ENCODE measurements at places on chromosomes 7 and 10. TPM values are rescaled to one million over a fixed set of nuclear protein-coding genes. Genes with fewer than 3 reads are reported as not detected.

HMX3 gene
- polyA plus RNA-seq, result not detected

GRCh38 chr7:37282093-37282444 lies 166.6 kb downstream of the ELMO1 start:
- DNase-seq, result no peak

GRCh38 chr7:110698576-110698975 lies 392.4 kb upstream of the LRRN3 start:
- DNase-seq, result no peak

COL13A1 gene
- polyA plus RNA-seq, result 14.5 TPM

PRKCQ gene
- polyA plus RNA-seq, result 0.37 TPM

DNA sequence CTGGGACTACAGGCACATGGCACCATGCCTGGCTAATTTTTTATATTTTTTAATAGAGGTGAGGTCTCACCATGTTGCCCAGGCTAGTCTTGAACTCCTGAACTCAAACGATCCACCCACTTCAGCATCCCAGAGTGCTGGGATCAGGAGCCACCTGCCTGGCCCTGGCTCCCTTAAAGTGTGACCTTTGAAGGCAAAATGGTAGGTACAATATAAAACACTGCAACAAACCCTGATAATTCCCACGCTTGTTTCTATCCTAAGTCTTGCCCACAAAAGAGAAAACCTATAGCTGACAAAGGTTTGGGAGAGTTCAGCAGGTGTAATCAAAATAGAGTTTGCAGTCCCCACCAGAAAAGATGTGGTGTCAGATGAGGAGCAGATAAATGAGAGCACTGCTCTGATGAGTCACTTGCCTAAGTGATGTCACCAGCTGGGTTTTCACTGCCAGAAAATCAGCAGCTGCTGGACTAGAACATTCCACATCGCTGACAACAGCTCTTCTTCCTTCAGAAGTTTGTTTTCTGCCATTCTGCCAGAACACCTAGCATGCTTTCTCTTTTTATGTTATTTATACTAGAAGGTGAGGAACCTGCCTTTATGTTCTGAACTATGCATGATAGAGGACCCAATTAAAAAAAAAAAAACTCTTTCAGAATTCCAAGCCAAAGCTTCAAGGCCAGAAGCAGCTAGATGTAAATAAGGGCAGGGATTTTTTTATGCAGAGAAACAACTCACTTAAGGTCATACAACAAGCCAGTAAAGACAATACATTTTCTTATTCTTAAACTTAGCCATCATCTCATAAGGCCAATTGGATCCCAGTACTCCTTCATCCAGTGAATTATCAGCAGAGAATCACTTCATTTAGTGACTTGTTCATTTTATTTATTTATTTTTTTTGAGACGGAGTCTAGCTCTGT lies 18.0 kb downstream of the PURB start:
- peak; percentile 60 for DNase-seq

ZSWIM8 gene
- polyA plus RNA-seq, result 372 TPM

DNA sequence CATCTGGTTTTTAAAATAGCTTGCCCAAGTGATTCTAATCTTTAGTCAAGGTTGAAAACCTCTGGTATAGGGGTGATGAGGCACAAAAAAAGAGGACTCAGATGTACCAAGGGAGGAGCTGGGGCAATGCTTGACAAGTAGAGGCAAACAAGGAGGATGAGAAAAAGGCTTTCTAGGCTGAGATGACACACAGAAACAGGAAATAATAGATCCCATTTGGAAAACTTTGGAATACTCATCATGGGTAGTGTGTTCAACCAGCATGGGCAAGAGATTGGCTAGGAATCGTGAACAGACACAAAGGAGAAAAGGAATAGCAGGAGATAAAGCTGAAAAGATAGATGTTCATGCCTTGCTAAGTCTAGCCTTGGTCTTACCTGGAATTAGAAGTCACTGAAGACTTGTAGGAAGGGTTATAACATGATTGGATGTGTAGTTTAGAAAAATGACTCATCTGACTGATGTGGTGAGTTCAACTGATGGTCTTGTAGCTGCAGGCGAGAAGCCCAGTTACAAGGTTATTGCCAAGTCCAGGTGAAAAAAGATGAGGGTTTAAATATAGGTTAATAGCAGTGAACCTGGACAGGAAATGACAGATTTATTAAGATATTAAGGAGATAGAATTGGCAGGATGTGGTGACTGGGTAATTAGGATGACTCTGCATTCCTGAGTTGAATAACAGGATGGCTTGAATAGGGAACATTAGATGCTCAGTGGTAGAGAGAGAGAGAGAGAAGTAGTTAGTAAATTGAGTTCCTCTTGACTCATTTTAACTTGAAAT lies 214.0 kb upstream of the LRGUK start:
- peak; percentile 52 for DNase-seq

- no peak for DNase-seq
Observed at GRCh38 chr7:374706-375311, 84.8 kb downstream of the FOXL3 start.

DNA sequence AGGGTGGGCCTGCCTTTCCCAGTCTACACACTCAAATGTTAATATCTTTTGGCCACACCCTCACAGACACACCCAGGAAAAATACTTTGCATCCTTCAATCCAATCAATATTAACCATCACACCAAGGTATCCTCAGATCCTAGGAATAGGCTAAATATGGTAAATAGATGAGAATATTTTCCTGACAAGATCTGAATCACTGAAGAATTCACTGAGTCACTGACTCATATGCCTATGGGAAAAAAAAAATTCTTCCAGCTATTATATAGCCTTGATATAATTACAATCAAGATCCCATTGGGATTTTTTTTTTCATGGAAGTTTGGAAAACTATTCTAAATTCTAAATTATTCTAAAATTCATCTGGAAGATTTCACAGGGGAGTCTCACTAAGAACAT lies 65.8 kb downstream of the INHBA start:
- DNase-seq, result no peak

SPDYE6 gene
- not detected for polyA plus RNA-seq

ALKBH4 gene
- polyA plus RNA-seq, result 7.8 TPM

- DNase-seq, result peak; percentile 89
Observed at GRCh38 chr7:40310258-40310657, 175.5 kb downstream of the SUGCT start.

GATAD1 gene
- polyA plus RNA-seq, result 11.0 TPM

TAS2R3 gene
- 0.08 TPM for polyA plus RNA-seq

DNA sequence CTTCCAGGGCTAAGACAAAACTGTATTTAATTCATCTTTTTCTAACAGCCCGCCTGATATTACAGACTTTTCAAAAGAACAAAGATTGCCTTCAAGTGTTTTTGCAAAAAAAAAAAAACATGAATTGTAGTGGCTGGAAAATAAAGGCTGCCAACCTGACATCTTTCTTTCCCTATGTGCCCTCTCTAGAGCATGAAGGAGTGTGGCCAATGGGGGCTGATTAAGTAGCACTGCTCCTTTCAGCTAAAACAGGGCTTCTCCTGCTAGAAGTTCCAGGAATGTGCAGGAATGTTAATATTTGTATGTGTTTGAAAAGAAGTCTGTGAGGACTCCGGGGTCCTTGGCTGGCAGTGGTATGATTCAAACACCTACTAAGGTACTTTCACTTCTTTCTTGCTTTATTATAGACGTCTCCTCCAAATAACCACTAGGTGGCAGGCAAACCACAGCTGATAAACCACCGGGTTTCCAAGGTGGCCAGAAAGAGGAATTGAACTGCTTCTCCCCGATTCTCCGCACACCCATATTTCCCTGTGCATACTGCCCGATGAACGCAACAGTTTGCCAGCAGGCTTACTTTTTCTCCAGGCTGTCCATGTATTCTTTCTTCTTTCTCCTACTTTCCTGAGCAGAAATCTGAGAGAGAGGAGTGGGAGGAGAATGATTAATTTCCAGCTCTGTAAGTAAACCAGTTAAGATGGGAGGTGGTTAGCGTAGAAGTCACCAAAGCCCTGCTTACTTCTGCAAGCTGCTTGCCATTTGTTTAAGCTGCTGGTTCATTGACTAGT lies 56.8 kb upstream of the DGKI start:
- DNase-seq, result peak; percentile 79

GRCh38 chr10:79219322-79219957 lies 127.8 kb upstream of the PPIF start:
- no peak for DNase-seq

- no peak for DNase-seq
Observed at GRCh38 chr7:4878336-4879335, 4.9 kb downstream of the RADIL start.

CELF2 gene
- 21.6 TPM for polyA plus RNA-seq

DNA sequence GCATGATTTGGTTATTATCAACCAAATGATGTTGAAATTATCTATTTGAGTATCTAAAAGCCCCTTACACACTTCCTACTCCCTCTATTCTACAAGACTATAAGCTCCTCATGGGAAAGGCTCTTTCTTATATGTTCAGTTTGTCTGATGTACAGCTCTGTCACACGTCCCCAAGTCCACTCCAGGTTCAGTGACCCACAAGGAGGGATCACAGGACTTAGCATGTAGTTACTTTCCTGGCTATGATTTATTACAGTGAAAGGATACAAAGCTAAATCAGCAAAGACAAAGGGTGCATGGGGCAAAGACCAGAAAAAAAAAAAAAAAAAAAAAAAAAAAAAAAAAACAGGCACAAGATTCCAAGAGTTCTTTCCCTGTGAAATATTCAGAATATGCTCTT lies 125.6 kb upstream of the TMEM106B start:
- DNase-seq, result no peak

GRCh38 chr10:23051278-23051677 lies 44.1 kb upstream of the MSRB2 start:
- no peak for DNase-seq

DNA sequence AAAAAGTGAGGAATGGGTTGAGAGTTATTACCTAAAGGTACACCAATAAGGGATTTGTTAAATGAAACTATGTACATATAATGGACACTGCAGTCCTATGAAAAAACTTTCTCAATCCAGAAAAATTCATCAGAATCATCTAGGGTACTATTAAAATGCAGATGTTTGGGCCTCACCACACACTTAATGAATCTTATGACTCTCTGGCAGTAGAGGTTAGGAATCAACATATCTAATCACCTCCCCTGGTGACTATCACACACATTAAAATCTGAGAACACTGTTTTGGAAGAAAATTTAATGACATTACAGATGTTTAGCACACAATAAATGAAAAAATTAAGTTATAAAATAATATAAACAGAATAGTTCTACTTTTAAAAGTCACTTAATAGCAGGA lies 32.1 kb downstream of the BAZ1B start:
- DNase-seq, result no peak

FAM204A gene
- 11.1 TPM for polyA plus RNA-seq

NME8 gene
- polyA plus RNA-seq, result not detected

DNA sequence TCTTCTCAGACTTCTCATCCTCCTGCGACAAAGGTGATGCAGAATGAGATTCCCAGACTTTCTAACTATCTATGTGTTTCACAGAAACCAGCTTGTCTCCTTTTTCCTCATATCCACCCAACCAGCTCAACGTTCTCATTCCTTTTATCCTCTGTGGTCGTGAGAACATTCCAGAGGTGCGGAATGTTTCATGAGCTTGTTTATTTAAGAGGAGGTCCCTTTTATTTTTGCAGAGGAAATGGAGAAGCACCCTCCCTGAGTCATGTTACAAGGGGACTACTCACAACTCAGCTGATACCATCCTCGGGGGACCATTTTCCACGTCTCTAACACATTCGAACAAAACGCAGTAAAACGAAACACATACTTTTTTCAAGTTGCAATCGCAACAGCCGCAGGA lies 93.2 kb downstream of the ZRANB1 start:
- DNase-seq, result peak; percentile 55

STOX1 gene
- 0.06 TPM for polyA plus RNA-seq

DENND11 gene
- 11.6 TPM for polyA plus RNA-seq

GRCh38 chr10:113264333-113265131 lies 288.3 kb upstream of the HABP2 start:
- DNase-seq, result no peak

DNA sequence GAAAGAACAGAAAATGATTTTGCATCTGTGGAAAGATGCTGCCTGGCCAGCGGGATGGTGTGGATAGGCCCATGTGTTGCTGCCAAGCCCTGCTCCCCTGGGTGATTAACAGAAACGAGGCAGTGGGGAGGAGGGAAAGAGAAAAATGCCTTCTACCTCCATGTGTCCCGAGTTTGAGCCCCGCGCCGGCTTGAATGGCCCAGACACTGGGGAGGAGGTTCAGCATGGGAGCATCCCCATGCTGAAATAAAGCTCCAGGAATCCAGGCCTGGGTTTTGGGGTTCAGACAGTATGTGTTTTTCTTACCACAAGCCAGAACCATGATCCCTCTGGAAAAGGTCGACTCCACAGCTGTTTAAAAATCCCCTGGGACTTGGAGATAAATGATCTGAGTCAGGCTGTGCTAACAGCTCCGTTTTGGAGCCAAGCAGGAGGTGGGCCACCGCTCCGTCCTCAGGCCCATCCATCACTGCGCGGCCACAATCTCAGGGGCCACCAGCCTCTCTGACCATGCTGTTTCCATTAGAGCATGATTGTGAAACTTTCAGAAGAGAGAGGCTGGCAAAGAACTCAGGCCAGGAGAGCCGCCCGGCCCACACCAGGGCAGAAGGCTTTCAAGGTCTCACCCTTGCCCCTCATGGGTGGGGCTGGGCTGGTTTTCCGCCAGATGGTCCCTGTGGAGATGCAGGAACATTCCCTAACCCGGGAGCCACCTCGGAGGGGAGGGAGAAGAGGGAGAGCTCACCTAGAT lies 299.7 kb downstream of the ZEB1 start:
- DNase-seq, result no peak

GRCh38 chr7:155584763-155585531 lies 38.6 kb upstream of the CNPY1 start:
- DNase-seq, result no peak

DNA sequence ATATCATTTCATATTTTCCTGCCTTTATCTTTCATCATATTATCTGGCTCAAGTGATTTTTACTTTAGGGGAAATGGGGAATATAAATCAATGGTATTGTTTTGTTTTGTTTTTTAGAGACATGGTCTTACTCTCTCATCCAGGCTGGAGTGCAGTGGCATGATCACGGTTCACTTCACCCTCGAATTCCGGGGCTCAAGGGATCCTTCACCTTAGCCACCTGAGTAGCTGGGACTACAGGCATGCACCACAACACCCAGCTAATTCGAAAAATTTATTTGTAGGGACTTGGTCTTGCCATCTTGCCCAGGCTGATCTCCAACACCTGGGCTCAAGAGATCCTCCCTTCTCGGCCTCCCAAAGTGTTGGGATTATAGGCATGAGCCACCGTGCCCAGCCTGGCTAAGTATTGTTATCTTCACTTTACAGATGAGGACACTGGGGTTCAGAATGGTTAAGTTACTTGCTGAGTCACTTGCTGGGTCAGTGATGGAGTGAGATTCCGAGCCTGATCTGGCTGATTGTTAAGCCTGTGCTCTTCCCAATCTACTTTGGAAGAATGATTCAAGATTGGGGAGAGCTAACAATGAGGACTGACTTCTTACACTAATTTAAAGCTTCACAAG lies 3.7 kb upstream of the SLC16A9 start:
- no peak for DNase-seq

GRCh38 chr10:123603130-123603529 lies 63.0 kb upstream of the GPR26 start:
- no peak for DNase-seq

RTKN2 gene
- polyA plus RNA-seq, result 0.48 TPM

DNA sequence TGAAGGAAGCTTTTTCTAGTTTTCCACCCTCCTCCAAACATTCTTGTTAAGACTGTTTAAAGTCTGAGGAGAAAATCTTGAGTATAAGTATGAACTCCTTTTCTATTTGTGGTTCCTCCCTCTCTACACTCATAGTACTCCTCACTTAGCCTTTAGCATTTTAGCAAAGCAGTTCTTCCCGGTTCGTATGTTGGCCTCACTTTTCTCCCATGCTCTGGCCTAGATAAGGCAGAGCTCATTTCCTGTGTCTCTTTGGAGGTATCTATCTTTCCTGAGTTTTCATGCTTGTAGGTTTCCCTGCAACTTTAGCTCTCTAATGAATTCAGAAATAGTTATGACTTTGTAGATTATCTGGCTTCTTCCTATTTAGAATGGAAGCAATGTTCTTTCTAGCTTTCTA lies 5.9 kb upstream of the OR2F1 start:
- DNase-seq, result no peak

SPDYE1 gene
- polyA plus RNA-seq, result not detected

All from endothelial cell of umbilical vein (primary cell).